ENCODE measurements at places on chromosomes 13 and 19.

DNA sequence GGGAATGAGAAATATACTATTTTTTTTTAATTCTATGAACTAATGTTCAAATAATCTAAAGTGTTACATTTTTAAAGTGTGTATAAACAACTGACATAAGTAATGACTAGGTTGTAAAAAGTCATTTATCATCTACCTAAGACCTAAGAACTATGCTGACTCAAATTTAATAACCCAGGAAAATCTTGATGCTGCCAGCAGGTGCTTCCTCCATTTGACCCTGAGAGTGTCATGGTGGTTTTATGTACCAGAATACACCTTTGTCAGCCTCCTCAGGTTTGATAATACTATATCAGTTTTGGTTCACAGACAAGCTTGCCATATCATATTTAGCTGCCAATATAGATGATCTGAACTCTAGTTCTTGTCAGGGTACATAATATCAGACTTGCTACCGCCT, 1151.2 kb downstream of the PCDH17 start:
- no peak for DNase-seq

GRCh38 chr13:38180670-38181069, 169.0 kb upstream of the UFM1 start:
- no peak for DNase-seq

GRCh38 chr13:30607908-30608307, 9.8 kb upstream of the USPL1 start:
- DNase-seq = peak; percentile 67

- no peak for DNase-seq
Measured at GRCh38 chr13:66840621-66841020, 389.5 kb downstream of the PCDH9 start.

- no peak for DNase-seq
Measured at GRCh38 chr13:60924856-60925255, 490.8 kb downstream of the PCDH20 start.

- no peak for DNase-seq
Measured at GRCh38 chr19:23415034-23415433, 19.8 kb upstream of the ZNF91 start.

DNA sequence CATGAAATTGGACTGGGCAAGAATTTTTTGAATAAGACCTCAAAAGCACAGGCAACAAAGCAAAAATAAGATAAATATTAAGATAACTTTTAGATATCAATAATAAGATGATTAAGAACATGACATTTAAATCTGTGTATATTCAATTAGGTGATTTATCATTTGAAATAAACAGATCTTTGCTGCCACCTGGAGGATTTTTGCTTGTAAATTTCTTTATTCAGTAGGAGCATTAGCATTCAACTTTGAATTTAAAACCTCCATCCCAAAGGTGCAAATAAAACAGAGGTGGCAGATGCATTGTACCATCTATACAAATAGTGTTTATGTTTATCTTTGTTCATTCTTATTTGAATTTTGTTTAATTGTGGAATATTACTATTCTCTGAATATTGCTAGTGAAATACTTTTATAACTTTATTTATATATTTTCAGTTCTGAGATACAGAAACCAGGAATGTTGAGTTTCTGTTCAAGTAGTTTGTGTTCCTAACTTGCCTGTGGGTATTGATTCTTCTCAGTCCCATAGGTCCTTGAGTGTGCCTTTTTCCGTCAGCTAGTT, 20.9 kb downstream of the COG6 start:
- DNase-seq = no peak

DNA sequence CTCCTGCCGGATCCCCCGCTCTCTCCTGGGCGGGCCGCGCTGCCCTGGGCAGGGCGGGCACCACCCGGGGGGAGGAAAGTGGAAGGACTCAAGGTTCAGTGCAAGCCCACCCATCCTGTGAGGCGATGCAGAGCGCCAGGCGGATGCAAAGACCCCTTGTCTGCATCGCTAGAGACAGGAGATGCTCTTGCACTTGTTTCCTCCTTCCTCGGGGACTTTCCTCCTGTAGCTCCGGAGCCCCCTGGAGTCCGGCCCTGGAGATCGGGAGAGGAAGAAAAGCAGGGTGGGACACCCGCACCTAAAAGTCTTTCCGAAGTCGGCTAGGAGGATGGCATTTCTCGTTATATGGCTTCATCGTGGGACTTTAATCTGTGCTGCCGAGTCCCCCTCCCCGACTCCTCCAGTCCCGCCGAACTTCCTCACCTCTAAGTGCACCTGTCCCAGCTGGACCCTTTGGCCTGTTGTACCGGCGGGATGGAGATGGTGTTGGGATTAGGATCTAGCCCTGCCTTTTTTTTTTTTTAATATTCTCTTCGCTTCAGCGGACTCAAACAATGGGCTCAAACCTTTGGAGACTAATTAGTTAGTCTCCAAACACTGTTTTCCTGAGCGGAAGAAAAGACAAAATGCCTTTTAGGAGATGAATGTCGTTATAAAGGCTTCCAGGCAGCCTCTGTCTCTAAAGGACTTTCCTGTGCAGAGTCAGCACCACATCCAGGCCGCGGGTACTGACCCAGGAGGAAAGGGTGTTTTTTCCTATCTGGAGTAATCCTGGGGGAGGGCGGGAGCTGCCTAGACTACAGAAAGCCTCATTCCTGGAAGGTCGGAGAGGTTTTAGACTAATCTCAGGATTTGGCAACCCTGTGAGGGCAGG, 725 bp downstream of the FAM124A start:
- no peak for DNase-seq

DNA sequence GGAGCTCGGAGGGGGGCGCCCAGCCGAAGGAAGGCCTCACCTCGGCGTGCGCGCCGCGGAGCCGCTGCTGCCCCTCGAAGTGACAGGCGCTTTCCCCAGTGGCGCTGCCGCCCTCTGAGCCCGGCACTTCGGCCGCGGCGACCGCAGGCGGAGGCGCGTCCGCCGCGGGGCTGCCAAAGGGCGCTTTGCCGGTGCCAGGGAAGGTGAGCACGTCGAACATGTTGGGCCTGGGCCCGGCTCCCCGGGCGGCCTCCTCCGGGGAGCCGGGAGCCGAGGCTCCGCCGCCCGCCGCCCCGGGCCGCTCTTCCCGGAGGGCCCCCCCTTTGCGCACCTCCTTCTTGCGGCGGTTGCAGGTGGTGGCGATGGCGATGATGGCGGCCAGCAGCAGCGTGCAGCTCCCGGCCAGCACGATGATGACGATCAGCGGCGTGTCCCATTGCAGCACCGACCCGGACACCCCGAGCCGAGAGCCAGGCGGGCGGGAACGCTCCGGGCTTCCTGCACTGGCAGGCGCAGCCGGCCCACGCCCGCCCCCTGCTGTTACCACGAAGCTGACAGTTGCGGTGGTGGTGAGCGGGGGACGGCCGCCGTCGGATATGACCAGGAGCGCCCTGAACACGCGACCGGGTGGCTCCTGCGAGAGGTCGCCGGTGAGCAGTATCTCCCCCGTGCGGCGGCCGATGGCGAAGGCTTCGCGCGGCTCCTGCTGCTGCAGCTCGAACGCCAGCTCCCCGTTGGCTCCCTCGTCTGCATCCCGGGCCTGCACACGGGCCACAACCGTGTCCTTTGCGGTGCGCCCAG, 2.5 kb downstream of the PCDH8 start:
- DNase-seq = no peak

- no peak for DNase-seq
Measured at GRCh38 chr13:112452380-112453206, 76.4 kb downstream of the SPACA7 start.

- DNase-seq = no peak
Measured at GRCh38 chr13:74287724-74288169, 153.5 kb upstream of the KLF12 start.

- DNase-seq = no peak
Measured at GRCh38 chr19:42683917-42684513, 56.3 kb downstream of the PSG3 start.

- no peak for DNase-seq
Measured at GRCh38 chr19:44660081-44660480, 11.2 kb upstream of the CEACAM19 start.

DNA sequence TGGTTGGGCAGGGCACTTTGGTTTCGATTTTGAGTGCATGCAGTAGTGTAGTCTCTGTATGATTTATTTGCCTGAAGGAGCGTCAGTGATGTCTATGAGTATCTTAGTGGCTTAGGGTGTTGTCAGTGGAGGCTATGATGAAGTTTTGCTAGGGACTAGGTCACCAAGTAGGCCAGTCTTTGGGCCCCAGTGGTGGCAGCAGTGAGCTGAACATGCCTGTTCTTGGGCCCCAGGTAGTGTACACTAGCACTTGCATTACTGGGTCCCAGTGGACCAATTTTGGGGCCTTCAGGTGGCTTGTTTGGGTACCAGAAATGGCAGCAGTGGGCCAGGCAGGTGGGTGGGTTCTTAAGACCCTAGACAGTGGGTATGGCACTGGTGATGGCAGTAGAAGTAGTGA, 598.7 kb upstream of the SPRY2 start:
- DNase-seq = no peak

DNA sequence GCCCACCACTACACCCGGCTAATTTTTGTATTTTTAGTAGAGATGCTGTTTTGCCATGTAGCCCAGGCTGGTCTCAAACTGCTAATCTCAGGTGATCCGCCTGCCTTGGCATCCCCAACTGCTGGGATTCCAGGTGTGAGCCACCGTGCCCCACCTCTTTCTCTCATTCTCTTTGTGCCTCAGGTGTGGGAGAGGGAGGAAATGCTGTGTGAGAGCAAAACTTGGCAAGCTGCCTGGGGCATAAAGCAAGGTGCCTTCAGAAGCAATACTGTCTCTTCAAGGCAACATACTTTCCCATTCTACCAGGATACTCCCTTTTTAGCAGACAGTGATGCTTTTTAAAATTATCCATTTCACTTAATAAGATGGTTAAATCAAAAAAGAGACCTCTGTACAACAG, 53.2 kb upstream of the RFC3 start:
- DNase-seq = no peak

GRCh38 chr13:99484473-99484872, 16.8 kb upstream of the TM9SF2 start:
- DNase-seq = no peak

DNA sequence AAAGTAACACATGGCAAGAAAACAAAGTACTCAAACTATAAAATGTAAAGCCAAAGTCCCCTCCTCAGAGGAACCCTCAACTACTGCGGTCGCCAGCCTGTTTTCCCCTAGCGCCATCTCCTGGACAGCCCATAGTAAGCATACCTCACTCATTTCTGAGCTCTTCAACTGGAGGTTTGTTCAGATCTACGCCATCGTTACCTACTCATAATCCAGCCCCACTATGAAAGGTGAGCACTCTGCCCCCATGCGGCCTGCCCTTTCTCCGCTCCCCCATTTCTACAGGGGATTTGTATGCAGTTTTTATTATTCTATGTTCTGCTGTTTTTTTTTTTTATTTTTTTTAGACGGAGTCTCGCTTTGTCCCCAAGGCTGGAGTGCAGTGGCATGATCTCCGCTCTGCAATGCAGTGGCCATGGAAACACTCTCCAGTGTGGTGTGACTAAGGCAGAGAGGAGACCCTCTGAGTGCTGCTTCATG, 26.2 kb downstream of the OPA3 start:
- DNase-seq = peak; percentile 29

DNA sequence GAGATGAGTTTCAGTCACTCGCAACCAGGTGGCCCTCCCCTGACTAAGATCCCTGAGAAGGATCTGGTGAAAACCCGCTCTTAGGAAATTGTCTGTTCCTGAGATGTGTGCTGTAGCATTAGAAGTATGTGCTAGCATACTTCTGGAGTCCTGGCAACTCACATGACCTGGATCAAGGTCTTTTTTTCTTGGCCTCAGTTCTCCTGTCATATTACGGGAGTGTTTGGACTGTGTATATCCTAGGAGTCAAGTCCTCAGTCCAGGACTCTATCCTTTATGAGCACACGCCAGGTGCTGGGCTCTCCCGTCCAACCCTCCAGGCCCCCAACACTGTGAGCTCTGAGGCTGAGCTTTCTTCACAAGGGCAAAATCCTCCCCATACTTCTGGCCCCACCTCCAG, 156.4 kb downstream of the UQCRFS1 start:
- no peak for DNase-seq

DNA sequence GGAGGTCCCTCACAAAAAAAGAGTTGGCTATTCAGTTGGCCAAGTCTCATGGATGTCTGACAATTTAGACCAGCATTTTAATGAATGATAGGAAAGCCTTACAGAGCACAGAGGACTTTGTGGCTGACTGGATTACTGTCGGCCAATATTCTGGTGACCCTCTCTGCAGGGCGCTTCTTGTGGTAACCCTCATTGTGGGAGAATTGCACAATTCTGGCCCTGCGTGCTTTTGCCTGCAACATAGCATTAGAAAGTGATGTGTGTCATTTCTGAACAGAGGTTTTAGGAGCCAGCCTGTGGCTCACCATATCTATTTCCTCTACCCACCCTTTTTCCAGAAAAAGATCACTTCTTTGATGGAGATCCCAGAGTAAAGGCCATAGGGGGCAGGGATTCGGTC, 71.4 kb downstream of the EFNB2 start:
- no peak for DNase-seq

- DNase-seq = no peak
Measured at GRCh38 chr19:33641956-33642498, 20.3 kb downstream of the CHST8 start.

DNA sequence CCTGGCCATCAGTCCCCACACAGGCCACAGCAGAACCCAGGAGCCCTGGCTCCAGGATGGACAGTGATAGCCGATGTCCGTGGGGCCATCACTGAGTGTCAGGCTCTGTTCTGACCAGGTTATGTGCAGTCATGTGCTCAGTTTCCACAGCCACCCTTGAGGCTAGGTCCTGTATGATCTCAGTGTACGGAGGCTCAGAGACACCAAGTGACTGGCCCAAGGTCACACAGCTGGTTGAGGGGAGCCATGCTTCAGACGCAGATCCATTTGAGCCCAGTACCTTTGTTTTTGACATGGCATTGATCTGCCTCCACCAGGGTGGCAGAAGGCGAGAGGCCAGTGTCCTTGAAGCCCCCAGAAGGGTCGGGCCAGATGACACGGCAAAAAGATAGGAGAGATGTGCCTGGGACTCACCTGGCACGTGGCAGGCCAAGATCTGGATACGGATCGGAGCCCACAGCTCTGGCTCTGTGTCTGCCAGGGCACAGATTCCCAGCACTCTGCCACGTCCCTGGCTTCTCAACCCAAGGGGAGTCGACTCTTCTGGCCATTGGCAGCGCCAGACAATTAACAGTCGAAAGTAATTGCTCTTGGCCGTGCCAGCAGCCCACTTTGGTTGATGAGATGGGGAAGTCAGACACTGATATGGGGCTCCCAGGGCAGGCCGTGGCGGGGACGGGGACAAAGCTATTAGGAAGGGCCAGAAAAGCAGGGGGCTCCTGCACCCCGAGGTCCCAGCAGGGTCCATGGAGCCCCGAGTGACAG, 15.6 kb downstream of the EVI5L start:
- no peak for DNase-seq

GRCh38 chr19:8355631-8356402, 8.1 kb upstream of the ANGPTL4 start:
- DNase-seq = no peak

Measured in NCI-H510A (cell line).